ENCODE measurements at places on chromosomes 2 and 18.

DNA sequence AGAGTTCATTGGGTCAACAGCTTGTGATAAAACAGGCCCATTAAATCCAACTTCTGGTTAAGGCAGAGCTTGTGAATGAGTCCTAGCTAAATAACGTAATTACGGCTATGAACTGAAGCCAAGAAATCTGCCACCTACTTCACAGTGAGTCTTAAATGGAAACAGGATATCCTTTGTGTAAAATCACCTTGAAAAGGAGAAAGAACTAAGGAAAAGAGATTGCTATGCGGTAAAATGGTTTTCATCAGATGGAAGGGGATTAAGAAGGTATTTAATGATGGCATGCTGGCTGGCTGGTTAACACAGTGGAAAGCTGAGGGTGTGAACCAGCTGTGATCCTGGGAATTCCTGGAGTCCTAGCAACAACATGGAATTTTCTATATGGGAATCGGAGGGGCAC, 156.6 kb downstream of the DOK6 start:
- DNase-seq: no peak

DNA sequence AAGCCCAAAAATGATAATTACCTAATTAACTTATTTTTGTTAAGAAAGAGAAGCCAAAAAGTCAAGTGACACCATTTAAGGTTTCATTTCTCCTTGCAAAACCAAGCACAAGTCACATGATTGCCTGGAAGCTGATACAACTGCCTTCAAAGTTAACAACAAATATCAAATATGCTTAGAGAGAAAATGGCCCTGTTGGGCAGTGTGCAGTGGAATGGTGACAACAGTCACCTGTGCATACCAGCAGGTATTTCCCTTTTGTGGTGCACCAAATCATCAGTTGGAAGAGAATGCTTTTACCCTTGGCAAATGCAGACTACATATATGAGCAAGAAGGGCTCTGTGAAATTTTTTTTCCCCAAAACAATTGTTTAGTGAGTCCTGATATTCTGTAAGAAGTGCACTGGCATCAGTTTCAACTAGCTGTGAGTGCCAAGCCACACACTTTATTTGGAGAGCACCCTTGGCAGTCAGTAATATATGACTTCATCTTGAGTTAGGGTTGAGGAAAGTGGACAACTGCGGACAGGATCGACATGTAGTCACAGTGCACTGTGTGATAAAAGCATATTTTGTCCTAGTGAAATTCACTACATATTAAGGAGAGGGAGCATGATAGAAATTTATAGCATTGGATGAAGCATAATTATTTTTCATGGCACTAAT, 74.9 kb upstream of the DOCK10 start:
- no peak for DNase-seq

DNA sequence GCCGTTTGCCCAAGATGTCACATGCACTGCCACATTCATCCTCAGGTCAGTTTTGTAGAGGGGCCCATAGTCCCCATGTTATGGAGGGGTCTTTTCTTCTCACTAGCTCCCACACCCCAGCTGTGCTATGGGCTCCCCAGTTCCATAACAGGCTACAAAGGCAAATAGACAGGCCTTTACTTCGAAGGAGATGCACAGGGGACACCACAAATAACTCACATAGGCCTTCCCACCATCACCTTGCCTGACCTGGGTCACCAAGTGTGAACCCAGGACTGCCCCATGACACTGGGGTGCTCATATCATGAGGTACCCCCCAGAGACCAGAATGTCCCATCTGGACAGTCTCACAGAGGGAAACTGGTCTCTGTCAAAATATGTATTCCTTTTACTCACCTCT, 15.0 kb upstream of the INO80C start:
- no peak for DNase-seq

DNA sequence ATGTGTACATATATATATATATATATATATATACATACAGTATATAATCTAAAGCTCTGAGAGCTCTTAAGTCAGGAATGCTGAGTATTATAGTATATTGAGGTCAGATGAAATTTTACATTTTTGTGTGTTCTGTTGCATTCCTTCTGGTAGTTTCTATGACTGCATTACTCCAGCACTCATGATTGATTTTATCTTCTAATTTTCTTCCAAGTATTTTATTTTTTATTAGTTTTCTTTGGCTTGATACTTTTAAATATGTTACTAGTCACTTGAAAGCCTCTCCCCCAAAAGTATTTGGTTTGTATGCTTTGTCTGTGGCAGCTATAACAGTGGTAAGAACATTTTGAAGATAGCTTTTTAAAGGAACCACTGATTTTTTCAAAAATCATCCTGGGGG, 25.0 kb downstream of the METTL21A start:
- no peak for DNase-seq

- no peak for DNase-seq
Measured at GRCh38 chr18:21327101-21327500, 85.1 kb downstream of the GREB1L start.

Data from effector CD8-positive, alpha-beta T cell (primary cell).